ENCODE measurements at places on chromosomes 7 and 10. TPM values are rescaled to one million over a fixed set of nuclear protein-coding genes. Genes with fewer than 3 reads are reported as not detected.

The SMO gene
- total RNA-seq: 6.5 TPM

The MYO1G gene
- not detected for total RNA-seq

The TSPAN12 gene
- total RNA-seq: not detected

The ZNF777 gene
- 11.5 TPM for total RNA-seq

The PLXNA4 gene
- under 0.01 TPM for total RNA-seq

The TIMM23 gene
- total RNA-seq: 116 TPM

The TMEM213 gene
- total RNA-seq: not detected

The STAG3 gene
- not detected for total RNA-seq

The CRYGN gene
- not detected for total RNA-seq

The GIMAP7 gene
- total RNA-seq: not detected
